ENCODE measurements at places on chromosomes 6 and 20.

- no peak for DNase-seq
Measured at GRCh38 chr20:31572042-31572700, 32.9 kb upstream of the ID1 start.

GRCh38 chr6:13428583-13429405 is 58.6 kb downstream of the GFOD1 start:
- no peak for DNase-seq

GRCh38 chr6:14472986-14473337 is 355.4 kb downstream of the CD83 start:
- DNase-seq = no peak

GRCh38 chr20:48146877-48147276 is 361.6 kb upstream of the SULF2 start:
- no peak for DNase-seq

GRCh38 chr20:20856306-20856705 is 143.9 kb upstream of the RALGAPA2 start:
- no peak for DNase-seq

GRCh38 chr6:35581633-35582032 is 68.9 kb upstream of the TULP1 start:
- DNase-seq = no peak

GRCh38 chr6:116405652-116406356 is 35.1 kb downstream of the DSE start:
- DNase-seq = no peak

DNA sequence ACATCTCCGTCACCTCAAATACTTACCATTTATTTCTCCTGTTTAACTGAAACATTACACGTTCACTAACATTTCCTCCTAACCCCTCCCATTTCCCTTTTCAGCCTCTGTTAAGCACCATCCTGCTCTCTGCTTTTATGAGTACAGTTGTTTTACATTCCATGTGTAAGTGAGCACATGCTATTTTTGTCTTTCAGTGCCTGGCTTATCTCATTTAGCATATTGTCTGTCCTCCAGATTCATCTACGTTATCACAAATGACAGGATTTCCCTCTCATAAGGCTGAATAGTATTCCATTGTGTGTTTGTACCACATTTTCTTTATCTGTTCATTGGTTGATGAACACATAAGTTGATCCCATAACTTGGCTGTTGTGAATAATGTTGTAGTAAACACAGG is 22.7 kb downstream of the TAF11 start:
- DNase-seq = no peak

DNA sequence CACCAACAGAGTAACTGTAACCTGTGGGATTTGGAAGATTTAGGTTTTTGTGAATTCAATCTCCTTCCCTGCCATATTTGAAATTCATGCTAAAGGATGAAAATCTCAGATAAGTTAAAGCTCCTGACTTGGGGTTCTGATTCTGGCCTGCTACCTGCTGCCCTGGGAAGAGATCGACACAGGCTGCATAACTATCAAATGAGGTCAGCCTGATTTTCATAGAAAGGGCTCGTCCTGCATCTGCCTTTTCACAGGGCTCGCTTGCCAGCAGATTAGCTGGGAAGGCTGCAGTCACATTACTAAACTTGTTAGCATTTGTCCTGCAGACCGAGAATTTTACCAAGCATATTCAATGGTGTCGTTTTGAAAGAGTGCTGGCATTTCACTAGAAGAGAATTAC is 14.6 kb downstream of the GCLC start:
- no peak for DNase-seq

GRCh38 chr6:56534680-56535419 is 107.8 kb downstream of the DST start:
- DNase-seq = no peak

DNA sequence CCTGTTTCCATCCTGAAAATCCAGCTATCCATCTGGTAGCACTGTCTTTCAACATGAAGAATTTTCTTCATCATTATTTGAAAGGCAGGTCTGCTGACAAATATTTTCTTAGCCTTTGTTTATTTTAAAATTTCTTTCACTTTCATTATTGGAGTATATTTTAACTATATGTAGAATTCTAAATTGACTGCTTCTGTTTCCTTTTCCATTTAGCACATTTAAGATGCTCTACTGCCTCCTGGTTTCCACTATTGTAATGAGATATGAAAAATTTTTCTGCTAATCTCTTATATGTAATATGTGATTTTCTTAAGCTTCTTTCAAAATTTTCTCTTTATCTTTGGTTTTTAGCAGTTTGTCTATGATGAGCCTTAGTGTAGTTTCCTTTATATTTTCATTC is 97.3 kb downstream of the TBC1D32 start:
- no peak for DNase-seq

DNA sequence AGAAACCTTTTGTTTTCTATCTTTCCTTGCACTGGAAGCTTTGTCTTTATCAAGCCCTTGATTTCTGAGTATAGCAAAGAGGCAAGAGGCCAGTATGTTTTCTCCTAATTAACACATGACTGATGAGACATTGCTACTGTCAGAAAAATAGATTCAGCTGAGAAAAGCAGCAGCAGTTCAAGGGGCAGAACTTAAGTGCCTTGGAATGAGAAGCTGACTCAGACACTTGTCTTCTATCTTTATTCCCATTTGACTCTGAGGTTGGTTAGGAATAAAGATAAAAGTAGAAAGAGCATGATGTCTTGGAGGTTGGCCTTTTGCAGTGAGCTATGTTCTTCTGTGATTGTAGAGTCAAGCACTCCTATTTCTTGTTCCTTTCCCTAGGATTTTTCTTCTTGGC is 79.1 kb upstream of the MAN1A1 start:
- DNase-seq = no peak

- DNase-seq = no peak
Measured at GRCh38 chr20:15937179-15937578, 636.1 kb downstream of the KIF16B start.

GRCh38 chr6:118260833-118261232 is 287.3 kb upstream of the PLN start:
- no peak for DNase-seq

DNA sequence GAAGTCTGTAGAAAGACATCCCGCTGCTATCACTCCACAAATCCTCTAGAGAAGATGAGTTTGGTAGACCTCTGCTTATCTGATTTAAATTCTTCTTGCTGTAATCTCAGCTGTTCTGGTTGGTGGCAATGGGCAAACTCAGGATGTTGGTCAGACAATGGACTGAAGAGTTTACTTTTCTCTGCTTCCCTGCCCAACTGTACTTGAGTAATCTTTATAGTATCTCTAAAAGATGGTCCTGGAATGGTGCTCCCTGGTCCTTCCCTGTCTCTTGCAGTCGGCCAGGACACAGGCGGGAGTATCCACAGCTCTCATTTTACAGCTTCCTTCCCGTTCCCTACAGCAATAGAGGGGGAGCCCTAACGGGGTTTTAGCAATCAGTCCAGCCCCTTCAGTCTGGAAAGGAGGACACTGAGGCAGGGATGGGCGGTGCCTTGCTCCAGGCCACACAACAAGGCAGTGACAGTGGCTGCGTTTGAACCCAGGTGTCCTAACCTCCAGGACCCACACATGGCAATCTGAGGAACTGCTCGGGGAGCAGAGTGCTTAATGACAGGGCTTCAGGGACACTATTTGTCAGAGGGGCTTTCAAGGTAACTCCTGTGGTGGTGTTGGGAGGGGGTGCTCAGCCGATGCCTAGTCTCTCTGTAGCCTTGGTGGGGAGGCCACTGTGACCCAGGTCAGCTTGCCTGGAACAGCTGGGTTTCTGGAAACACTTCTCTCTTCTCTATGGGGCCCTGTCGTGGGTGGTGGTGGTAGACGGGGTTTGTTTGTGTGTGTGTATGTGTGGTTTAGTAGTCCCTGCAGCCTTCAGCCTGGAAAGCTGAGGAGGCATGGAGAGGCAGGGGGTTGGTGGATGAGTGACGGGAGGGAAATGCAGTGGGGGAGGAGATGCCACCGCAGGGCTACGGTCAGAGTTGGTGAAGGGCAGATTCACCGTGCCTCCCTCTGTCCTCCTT is 9.5 kb upstream of the VEGFA start:
- DNase-seq = no peak

DNA sequence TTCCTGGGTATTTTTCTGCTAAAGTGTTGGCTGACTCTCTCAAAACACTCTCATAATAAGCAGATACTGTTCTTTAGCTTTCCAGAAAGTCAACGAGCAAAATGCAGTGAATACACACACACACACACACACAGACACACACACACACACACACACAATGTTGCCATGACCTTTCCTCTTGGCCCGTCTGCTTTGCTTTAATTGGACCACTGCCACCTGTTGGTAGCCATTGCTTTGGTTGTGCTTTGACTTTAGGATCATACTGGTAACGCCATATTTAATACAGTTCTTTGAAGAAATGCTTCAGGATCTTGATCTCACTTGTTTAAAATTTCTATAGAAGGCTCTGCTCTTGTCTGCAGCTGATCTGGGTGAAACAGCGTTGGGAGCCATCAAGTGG is 4.4 kb downstream of the FIG4 start:
- no peak for DNase-seq

GRCh38 chr6:161033667-161034066 is 42.1 kb downstream of the MAP3K4 start:
- DNase-seq = no peak

DNA sequence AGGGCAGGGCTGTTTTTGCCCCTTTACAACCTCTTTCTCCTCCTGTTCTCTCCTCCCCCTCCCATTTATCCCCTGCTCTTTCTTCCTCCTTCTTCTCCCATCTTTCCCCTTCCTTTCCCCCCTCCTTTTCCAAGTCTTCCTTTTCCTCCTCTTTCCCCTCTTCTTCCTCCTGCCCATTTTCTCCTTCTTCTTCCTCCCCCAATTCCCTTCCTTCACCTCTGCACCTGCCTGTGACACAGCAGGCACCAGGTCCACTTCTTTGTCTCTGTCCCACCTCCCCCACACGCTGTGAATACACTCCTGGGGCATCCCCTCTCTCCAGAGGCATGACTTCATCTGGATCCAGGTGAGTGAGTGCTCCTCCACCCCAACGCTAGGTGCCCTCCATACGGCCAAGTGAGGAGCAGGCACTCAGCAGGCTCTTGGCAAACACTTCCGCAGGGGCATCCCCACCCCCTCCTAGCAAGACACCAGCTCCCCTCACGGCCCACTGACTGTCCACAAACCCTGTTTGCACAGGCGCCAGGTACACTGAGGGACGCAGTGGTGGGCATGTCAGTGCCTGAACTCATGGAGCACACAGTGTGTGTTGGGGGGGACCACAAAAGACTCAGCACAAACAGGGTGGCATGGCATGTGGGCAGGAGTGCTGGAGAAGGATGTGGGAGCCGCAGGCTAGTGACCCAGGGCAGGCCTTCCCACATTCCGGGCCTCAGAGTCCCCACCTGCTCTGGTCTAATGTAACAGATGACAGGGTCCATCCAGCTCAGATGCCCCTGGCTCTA is 10.7 kb upstream of the TLDC2 start:
- no peak for DNase-seq

- DNase-seq = no peak
Measured at GRCh38 chr6:158081657-158081935, 86.5 kb downstream of the SERAC1 start.

- peak; percentile 50 for DNase-seq
Measured at GRCh38 chr6:36755435-36756348, 58.1 kb downstream of the RAB44 start.

- no peak for DNase-seq
Measured at GRCh38 chr6:163281634-163282033, 132.9 kb upstream of the QKI start.

GRCh38 chr6:17536586-17536985 is 63.5 kb upstream of the FAM8A1 start:
- no peak for DNase-seq

DNA sequence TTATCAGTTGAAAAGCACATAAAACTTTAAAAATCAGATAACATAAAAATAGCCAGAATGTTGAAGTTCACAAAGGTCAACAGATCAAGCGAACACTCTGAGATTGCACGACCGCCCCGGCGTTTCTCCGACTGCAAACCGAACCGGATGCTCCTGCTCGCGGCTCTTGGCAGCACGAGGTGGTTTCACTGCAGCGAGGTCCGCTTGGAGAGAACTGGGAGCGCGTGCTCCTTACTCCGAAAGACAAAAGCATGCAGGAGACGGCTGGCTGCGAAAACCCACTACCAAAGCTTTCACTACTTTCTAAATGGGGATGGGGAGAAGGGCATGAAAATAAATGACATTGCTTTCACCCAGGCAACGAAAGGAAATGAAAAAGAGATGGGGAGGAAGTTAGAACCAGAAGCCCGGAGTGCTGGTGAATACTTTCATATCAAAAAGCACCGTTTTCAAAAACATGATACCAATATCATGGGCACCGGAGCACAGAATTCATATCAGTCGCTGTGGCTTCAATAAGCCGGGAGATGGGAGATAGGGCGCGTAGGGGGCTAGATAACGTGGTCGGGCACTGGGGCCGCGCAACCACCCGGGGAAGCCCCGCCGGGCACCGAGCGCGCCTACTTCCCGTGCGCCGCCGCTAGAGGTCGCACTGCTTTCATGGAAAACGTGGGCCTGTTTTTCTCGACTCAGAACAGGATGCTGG is 8.3 kb upstream of the ANKRD60 start:
- peak; percentile 79 for DNase-seq
